Activated CD4-positive, alpha-beta T cell treated with anti-CD3 and anti-CD28 coated beads for 24 hours (primary cell): ENCODE measurements at places on chromosomes 6 and 20.

- DNase-seq: peak; percentile 77
Observed at GRCh38 chr20:49928411-49929141, 7.6 kb upstream of the RNF114 start.

DNA sequence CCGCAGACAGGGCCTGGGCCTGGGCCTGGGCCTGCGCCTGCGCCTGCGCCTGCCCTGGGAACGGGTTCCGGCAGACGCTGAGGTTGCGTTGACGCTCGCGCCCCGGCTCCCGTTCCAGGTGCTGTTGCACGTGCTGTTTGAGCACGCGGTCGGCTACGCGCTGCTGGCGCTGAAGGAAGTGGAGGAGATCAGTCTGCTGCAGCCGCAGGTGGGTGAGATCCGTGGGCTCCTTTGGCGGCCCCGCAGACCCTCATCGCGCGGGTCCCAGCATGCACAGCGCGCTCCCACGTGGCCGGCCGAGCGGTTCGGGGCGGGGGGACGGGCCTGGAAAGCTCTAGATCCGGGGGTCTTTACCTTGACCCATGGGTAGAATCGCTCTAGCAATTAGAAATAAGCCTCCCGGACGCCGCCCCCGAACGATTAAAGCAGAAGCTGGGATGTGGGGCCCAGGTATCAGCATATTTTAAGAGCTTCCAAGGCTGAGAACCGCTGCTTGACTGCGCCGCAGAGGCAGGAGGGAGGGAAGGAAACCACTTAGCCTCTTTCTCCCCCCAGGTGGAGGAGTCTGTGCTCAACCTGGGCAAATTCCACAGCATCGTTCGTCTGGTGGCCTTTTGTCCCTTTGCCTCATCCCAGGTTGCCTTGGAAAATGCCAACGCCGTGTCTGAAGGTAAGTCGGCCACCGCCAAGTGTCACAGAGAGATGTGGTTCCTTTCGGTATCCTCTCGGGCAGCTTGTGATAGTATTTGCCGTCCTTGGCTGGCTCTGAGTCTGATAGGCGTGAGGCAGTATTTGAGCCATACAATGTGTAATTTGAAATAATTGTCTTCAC lies 508 bp downstream of the NOP56 start:
- peak; percentile 31 for DNase-seq

GRCh38 chr6:62167736-62168135 lies 118.3 kb downstream of the KHDRBS2 start:
- no peak for DNase-seq

- no peak for DNase-seq
Observed at GRCh38 chr6:11613858-11614257, 76.3 kb downstream of the TMEM170B start.

DNA sequence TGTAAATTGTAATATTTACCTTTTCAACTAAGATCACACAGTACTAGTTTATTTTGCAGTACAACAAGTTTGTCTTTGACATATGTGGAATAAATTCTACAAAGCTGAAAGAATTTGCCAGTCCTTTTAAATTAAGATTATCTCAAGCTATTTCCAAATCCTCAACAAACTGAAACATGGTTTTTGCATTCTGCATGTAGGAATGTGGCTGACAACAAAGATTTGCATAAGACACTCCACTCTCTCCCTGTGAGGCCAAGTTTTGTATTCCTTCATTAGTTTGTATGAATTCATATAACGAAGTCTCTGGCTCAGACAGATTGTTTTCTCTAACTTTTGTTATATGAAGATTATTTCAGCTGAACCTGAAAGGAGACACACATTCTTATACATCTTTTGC lies 124.1 kb upstream of the THEMIS start:
- no peak for DNase-seq
